ENCODE measurements at places on chromosomes 1 and 21.

DNA sequence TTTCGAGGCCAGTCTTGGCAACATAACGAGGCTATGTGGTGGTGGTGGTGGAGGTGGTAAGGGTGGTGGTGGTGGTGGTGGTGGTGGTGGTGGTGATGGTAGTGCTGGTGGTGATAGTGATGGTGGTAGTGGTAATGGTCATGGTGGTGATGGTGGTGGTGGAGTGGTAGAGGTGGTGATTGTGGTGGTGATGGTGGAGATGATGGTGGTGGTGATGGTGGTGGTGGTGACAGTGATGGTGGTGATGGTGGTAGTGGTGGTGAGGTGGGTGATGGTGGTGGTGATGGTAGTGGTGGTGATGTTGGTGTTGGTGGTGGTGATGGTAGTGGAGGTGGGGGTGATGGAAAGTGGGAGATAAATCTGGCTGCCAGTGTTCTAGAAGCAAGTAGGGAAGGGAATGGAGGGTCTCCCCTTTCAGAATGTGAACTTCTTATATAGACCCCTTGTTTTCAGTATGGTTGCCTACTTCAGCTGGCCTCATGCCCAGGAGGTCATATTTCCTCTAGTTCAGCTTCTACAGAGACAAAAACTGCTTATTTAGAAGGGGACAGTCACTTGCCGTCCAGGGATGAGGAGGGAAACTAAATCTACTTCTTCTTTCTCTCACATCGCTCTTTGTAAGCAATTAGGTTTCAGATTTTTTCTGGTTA lies 27.5 kb downstream of the SH3BGR start:
- DNase-seq, result no peak

DNA sequence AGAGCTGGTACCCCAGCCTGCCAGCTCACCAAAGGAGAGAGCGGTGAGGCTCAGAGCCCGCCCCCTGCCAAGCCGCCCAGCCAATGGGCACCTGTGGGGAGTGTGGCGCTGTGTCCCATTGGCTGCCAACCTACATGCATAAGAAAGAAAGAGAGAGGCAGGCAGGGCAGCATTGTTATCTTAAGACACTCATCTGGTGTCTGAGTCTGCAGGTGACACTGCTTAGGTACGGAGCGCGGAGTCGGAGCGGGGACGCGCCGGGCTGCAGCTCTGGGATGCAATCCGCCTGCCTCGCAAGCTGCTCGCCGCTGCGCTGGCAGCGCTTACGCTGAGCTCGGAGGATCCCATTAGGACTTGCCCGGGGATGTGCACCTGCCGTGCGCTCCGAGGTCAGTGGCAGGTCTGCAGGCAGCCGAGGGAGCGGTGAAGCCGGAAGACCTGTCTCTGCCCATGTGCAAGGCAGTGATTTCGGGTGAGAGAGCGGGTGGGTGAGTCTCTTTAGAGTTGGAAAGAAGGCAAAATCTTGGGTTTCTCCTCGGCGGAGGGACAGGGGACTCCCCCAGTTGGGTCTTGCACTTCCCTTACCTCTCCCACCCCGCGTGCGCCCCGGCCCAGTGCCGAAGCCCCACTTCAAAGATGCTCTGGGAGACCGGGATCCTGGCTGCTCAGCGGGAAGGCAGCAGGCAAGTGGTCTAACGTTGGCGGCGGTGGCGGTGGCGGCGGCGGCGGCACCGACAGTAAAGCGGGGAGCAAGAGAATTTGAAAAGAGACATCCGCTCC lies at the start of gene BRINP2:
BRINP2 (plus strand) TSS at position 203 of the 780 bp plus-strand sequence. CDS start 58,919 bp downstream, outside the sequence.
- no peak for DNase-seq

DNA sequence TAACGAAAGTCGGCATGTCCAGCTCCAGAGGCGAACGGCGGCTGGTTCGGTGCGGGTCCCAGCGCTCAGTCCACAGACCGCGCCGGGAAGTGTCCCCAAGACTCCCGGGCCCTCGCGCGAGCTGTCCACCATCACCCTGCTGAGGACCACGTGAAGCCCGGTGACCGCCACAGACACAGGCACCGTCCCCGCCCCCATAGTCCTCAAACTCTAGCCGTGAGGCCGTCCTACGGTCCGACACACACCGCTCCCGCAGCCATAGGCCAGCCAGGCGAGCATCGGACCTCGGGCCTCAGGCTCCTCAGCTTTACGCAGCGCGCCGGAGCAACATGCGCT lies 535 bp downstream of the SETD4 start:
- DNase-seq, result peak; percentile 68

DNA sequence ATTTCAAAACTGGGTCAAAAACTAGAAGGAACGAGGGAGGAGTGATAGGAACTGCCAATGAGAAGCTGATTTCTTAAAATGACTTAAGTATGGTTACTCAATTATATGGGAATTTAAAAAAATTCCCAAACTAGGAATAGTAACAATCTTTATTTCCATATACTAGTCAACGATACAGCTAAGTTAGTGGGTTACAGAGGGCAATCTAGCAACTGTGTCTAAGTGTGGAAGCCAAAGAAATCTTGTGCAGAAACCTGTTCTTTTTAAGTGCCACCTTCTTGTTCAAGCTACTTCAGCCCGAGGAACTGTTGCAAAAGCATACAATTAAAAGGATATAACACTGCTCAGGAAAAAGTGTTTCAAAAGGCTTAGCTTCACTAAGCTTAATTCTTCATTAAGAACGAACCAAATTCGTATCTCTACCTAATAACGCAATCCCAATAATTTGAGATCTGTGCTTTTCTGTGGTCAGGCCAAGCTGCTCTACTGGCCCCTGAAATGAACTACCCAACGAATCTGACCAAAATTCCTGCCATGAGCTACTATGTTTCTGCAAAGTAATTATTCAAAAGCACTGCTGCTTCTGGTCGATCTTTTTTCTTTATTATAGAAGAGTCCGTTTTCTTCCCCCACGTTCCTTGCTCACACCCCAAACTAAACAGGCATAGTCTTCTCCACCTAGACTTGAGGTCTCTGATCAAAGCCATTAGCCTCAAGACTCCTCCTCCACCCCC lies 1.8 kb downstream of the USP24 start:
- DNase-seq, result no peak

DNA sequence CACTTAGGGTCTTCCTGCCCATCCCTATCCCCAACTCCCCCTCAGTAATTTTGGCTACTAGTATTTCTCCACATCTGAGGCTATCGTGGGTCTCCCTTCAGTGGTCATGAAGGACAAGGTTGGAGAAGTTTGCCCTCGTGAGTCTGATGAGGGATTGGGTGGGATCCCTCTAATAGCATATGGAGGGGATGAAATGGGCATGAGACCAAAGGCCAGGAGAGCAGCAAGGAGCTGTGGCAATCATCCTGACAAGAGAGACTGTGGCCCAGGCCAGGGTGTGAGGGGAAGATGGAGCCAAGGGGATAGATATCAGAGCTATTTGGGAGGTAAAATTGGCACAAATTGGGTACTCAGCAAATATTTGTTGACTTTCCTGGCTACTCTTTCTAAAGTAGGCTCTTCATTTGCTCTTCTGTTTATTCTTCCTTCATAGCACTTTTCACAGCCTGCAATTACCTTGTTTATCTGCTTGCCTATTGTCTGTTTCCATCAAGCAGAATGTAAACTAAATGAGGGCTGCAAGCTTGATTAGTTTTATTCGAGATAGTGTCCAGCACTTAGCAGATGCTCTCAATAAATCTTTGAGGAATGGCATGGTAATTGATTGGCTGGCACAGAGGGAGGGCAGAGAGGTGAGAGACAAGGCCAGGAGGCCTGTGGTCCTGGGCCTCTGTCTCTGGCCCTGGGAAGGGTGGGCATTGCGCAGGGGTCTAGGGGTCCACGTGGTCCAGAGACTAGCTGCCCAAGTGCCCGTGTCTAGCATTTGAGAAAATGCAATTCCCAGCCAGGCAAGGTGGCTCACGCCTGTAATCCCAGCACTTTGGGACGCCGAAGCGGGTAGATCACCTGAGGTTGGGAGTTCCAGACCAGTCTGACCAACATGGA lies 1.5 kb upstream of the PLK3 start:
- DNase-seq, result no peak

DNA sequence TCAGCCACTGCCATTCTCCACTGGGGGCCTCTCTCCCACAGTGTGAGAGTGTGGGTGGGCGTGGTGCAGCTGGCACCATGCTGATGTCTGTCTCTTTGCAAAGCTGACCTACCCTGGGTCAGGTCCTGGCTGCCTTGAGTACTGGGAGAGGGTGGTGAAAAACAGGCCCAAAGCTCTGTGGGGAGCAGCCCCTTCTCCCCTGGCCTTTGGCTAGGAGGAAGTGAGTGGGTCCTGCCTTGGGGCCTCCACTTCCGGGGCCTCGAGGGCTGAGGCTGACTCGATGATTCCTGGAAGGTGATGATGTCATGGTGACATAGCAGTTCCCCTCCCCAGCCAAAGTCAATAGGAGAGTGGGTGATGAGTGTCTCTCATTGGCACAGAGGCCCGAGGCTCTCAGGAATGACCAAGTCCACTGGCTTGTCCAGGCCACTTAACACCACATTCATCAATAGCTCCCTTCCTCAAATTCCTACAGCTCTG lies 53.0 kb downstream of the IER5 start:
- DNase-seq, result peak; percentile 88

- peak; percentile 55 for DNase-seq
Observed at GRCh38 chr1:24955161-24955560, 25.1 kb upstream of the RUNX3 start.

GRCh38 chr1:155135415-155136028 lies at the start of gene SLC50A1:
Gene SLC50A1, plus strand, starts transcription at chr1:155135852. Its CDS starts 60 bp downstream, at chr1:155135912.
- DNase-seq, result peak; percentile 96

GRCh38 chr1:239633432-239633831 lies 247.1 kb downstream of the CHRM3 start:
- no peak for DNase-seq

DNA sequence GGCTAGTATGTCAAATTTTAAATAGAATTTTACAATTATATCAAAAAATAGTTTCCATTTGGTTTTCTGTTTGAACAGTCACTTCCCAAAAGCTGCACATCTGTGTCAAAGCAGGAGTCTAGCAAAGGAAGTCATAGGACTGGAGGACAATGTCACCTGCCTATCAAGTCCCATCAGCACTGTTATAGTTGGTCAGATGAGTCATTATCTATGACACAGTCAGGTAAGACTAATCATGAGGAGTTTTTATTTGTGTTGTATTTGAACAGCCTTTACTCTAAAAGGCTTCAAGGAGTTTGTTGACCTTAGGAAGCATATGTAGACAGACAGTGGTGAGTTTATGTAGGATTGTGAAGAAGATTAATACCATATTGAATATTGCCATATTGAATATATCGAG lies 74.2 kb upstream of the QSOX1 start:
- DNase-seq, result no peak

- DNase-seq, result no peak
Observed at GRCh38 chr1:11564237-11564636, 85.3 kb downstream of the DISP3 start.

DNA sequence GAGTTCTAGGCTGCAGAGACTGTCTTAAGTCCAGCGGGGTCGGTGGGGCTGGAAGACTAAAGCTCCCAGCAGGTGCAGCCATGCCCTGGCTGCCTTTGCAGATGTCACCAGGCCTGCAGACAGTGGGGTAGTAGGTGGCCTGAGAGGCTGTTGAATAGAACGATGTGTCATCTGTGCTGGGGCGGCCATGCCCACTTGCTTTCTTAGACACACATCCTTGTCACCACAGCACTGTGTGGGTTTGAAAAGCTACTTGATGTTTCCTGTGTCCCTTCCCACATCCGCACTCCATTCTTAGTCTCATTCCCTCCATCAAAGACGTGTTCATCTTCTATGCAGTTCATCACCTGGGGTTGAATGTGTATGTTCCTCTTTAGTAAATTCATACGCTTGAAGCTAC lies 184.5 kb upstream of the TMEM51 start:
- DNase-seq, result peak; percentile 25

DNA sequence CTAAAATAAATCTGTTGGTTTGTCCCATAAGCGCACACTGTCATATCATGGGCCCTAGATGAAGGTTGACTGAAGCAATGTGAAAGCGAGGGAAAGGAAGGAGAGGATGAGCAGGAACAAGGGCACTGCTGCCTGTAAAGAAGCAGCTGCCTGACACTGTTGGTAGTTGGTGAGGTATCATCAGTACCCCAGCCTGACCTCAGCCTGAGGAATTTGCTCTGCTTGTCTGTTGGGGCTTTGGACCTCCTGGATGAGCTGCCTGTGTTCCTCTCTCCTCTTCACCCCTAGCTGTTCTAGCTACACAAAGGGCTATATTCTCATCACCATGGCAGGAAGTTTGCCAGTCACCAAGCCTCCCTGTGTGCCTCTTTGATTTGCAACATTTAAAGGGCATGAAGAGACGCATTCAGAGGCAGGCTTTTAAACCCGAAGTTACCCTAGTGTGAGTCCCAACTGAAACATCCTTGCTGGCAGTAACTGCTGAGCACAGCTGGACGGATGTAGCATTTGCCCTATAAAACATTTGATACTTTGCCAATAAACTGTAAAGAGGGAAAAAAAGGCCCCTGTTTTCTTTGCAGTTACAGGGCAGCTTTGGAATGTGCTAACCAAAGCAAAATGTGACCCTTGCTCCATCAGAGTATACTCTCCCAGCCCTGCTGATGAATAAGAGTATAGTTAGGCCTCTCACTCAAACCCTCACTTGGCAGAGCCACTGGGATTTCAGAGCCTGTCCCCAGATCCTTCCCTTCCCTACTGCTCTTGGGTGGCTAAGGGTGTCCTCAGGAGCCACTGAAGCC lies 22.2 kb upstream of the SPATA6 start:
- no peak for DNase-seq

DNA sequence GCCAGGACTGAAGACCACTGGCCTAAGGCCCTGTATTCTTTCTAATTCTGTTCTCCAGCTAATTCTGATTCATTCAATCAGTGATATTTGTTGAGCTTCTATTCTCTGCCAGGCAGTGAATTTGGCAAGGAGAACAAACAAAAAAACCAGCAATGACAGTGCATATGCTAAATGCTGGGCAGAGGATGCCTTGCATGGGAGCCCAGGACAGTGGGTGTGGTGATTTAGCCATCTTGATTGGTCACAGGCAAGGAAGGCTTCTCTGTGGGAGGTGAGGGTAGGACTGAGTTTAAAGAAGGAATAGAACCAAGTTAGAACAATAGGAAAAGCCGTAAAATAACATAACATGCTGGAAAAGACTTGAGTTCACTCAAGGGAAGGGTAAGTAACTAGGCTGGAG lies 9.2 kb upstream of the CPT2 start:
- DNase-seq, result peak; percentile 39

DNA sequence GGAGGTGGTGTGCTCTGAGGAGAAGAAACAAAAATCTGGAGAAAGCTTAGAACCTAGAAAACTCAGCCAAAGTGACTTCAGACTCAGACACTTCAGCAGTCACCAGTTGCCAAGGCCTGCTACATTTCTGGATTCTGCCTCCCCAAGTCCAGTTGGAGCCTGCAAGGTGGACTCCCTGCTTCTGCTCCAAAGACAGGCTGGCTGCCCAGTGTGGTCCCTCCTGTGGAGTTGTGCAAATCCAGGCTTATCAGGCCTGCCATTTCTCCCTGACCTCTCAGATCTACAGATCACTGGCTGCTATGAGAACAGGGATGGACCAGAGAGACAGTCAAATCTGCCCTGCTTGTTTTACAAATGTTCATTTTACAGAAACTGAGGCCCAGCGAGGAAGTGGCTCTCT lies 9.9 kb downstream of the CACHD1 start:
- DNase-seq, result no peak

- DNase-seq, result no peak
Observed at GRCh38 chr1:103948526-103948925, 198.8 kb downstream of the AMY1C start.
